Stimulated activated CD4-positive, alpha-beta T cell treated with anti-CD3 and anti-CD28 coated beads, Interleukin-12 subunit alpha, Interleukin-12 subunit beta, amount 100 ng/mL, for 4 hours (primary cell): ENCODE measurements at places on chromosomes 2 and 18.

DNA sequence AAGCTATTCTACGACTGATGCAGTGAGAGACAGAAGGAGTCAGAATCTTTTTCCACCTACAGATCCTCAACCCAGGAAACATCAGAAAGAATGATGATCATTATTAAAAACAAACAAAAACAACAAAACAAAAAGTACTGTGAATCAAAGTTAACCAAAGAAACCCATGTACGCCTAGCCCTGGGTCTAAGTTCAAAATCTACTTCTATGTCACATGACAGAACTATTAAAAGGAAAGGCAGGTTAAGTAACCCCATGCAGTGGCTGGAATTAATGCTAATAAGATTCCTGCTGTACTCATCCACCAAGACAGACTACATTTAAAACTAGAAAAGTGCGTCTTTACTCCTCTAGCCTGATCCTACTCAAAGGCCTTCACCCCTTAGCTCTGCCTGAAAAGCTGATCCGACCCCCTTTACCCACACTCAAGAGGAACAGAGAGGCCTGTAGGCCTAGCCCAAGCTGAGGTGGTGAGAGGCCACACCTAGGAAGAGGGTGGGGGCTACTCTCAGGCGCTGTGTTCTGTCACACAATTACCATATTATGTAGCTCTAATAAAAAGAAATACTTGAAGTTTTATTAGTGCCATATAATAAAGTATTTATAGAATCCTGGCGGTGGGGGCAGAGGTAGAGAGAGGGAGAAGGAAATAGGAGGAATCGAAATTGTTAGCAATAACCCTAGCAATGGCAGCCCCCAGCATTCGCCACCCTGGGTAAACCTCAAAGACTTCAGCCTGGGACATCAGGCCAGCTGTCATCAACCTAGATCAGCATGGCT is 37.1 kb downstream of the NHEJ1 start:
- DNase-seq = no peak

DNA sequence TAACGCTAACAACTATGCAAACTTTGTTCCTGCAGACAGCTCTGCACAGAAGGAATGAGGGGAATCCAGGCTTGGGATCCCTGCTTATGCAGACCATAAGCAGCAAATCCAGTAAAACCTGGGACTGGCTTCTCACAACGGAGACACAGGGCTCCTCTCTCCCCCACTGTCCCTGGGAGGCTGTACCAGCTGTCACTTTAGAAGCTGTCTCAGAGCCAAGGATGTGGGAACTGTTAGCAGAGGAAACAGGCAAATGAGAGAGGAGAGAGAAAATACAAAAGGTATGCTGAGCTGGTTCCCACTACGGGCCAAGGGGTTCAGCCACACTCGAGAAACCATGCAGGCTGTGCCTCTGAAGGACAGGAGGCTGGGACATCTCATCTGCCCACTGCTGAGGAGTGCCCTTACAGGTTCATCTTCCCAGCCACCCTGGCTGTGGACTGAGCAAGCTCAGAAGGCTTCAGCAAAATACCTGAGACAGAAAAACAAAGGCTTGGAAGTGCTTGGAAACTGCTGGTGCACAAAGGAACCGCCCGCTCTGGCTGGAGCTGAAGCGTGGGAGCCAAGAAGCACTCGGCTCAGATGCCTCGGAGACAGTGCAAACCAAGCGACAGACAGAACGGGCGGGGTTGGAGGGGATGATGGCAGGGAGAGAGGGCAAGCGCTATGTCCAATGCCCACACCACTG is 72.5 kb downstream of the FAM210A start:
- no peak for DNase-seq

GRCh38 chr2:46393347-46393820 is 86.0 kb upstream of the TMEM247 start:
- no peak for DNase-seq

DNA sequence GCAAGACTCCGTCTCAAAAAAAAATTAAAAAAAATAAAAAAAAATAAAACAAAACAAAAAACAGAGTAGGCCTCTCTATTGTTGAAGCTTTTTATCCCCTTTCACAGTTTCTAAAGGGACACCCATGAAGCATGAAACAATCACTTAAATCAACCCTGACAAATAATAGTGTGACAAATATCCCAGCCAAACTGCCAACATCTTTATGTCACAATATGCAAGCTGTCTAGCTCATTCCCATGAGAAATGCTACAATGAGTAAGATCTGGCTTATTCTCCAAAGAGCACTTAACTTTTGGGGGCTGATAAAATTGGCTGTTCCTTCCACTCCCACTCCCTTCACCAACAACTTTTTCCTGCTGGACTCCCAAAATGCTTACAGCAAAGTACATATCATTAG is 21.7 kb upstream of the ABCA12 start:
- DNase-seq = no peak

GRCh38 chr18:51404620-51405019 is 207.1 kb upstream of the MEX3C start:
- DNase-seq = no peak

DNA sequence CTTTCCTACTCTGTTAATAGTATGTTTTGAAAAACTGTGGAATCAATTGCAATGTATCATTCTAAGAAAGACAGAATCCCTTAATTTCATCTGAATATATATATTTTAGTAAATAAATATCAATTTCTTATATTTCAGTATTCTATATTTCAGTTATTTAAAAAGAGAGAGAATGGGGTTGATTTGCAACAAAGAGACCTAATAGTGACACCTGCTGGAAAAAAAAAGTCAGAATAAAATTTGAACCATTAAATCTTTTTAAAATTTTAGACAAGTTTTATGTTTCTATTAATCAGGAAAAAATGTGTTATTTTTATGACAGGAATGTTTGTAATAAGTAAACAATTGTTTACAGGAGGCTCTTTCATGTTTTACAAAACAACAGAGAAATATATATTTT is 20.7 kb upstream of the CCNT2 start:
- DNase-seq = no peak

GRCh38 chr18:48646976-48647375 is 108.1 kb downstream of the CTIF start:
- no peak for DNase-seq

GRCh38 chr2:203898657-203899056 is 31.1 kb downstream of the CTLA4 start:
- DNase-seq = no peak

- no peak for DNase-seq
Measured at GRCh38 chr2:218478544-218478943, 59.6 kb downstream of the VIL1 start.

DNA sequence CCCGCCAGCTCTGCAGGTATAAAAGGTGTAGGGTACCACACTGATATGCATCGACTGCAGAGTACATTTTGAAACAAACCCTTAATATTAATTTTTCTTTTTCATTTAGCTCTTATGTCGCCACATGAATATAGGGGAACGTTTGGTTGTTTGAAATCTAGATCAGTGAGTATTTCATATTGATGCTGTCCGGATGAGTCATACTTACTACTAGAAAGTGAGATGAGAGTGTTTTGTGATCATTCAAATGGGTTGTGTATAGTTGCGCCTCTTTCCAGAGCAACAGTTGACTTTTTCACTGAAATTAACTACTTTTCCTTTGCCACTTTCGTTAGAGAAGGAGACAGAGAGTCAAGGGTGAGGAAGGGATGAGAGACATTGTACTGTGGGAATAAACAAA is 24.6 kb downstream of the NPAS2 start:
- DNase-seq = no peak
